PC-3 (cell line): ENCODE measurements at places on chromosomes 2 and 18. TPM values are rescaled to one million over a fixed set of nuclear protein-coding genes. Genes with fewer than 3 reads are reported as not detected.

DNA sequence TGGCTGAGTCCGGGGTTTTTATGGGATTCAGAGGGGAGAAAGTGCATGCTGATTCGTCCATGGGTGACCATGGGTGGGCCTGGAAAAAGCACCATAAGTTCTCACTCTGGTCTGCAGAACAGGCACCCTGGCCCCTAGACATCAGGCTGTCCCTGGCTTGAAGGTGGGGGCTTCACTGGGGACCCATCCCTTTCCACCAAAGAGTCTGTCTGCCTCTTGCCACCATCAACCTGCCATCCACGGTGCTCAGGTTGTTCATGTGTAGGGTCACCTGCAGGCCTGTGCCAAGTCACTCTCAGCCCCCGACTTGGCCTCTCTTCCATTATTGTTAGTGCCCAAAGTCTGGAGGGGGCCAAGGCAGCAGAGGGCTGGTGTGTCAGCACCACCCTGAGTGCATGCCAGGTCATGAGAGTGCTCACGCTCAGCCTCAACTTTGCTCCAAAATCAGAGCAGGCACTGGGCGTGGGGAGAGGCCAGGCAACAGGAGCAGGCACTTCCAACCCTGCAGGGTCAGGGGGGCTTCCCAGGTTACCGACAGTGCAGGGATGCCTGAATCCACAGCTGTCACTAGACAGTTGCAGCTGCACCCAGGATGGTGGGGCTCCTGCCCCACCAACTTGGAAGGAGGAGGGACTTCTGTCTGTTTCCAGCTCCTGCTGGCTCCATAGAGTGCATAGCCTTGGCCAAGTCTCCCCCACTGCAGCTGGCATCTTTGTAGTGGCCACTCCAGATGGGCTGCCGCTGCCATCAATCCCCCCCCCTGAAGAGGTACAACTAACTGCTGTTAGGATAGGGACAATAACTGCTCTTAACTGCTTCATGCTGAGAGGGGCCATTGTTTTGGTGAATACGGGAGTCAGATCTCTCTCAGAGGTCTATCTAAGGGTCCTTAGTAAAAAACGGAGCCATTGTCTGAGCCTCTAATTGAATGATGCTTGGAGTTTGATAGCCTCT lies 209.3 kb downstream of the AKAIN1 start:
- no peak for DNase-seq

Gene OTOS
- total RNA-seq: not detected in 2 replicates

Gene TTC27
- total RNA-seq: 33.0 and 33.5 TPM in 2 replicates

Gene ASAP2
- total RNA-seq: 25.2 and 34.5 TPM in 2 replicates

Gene COLEC12
- total RNA-seq: 0.04 TPM in 1 of 2 replicates, not detected in the other

DNA sequence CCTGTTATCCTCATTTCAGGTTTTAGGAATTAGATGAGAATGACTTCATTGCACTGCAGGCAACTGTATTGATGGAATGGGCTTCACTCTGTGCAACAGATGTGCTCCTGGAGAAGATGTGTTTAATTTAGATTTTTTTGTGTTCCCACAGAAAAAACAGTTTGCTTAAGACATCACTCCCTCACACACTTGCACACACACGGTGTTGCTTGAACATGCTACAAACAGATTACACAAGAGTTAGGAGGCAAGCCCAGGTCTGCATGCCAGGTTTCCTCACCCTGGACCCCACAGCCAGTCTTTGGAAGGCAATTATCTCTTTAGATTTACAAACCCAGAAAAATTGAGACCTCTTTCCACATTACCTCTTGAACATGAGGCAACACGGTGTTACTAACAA lies 93.7 kb upstream of the KLHL29 start:
- DNase-seq: no peak

DNA sequence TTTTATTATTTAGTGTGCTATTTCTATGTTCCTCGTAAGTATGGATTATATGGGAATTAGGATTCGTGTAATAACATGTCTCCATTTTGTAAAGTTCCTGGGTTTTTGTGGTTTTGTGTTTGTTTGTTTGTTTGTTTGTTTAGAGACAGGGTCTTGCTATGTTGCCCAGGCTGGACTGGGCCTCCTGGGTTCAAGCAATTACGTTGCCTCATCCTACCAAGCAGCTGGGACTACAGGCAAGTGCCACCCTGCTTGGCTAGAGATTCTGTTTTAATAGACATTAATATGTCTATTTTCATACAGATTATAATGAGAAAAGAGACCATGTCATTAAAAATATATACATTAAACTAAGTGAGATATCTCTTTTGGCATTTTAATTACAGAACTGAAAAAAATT lies 35.2 kb upstream of the OTX1 start:
- no peak for DNase-seq

Gene LRP1B
- 0.04 and 0.06 TPM in 2 replicates for total RNA-seq

- DNase-seq: no peak
Observed at GRCh38 chr2:69774984-69775982, 33.3 kb downstream of the ANXA4 start.

GRCh38 chr2:128421861-128422311 lies 103.2 kb upstream of the HS6ST1 start:
- no peak for DNase-seq

Gene ADRA2B
- total RNA-seq: 0.12 TPM in 1 of 2 replicates, not detected in the other

GRCh38 chr18:12007063-12007462 lies 25.8 kb downstream of the IMPA2 start:
- no peak for DNase-seq

Gene MC5R
- total RNA-seq: not detected in 2 replicates

Gene L3MBTL4
- 0.47 and 0.63 TPM in 2 replicates for total RNA-seq

Gene TDRD15
- total RNA-seq: not detected in 2 replicates

Gene INHA
- 1.3 and 1.5 TPM in 2 replicates for total RNA-seq

Gene SERPINB4
- total RNA-seq: 0.40 TPM in 1 of 2 replicates, not detected in the other

Gene NFE2L2
- total RNA-seq: 17.3 and 24.2 TPM in 2 replicates

DNA sequence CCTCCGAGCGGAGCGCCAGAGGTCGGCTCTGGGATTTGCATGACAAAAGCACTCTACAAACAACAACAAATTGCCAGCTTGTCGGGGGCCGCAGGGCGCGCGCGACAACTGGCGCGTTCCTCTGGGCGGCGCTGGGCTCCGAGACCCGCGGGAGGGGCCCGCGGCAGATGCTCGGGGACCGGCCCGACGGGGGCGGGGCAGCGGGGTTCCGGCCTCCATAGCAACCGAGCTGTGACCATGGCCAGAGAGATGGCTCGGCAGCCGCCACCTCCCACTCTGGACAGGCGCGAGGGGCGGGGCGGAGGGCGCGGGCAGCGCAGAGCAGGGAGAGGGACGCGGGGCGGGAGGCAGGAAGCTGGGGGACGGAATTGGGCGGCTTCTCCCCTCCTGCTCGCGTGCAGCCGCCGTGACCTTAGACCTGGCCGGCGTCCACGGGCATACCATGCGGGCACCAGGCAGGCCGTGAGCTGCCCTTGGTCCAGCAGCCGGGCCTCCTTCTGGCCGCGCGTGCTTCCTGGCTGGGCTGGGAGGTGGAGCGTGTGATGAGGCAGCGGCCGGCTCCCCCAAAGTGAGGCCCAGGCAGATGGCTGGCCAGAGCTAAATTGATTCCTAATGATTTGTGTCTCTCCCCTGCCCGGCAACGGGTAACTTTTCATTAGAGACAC lies 171.5 kb downstream of the CELF4 start:
- DNase-seq: no peak

Gene DGKD
- 23.3 and 36.2 TPM in 2 replicates for total RNA-seq

GRCh38 chr2:215929602-215930335 lies 83.6 kb downstream of the MREG start:
- peak; percentile 63 for DNase-seq

Gene C2orf78
- not detected in 2 replicates for total RNA-seq

Gene PPP1R1C
- total RNA-seq: 1.4 and 1.5 TPM in 2 replicates

DNA sequence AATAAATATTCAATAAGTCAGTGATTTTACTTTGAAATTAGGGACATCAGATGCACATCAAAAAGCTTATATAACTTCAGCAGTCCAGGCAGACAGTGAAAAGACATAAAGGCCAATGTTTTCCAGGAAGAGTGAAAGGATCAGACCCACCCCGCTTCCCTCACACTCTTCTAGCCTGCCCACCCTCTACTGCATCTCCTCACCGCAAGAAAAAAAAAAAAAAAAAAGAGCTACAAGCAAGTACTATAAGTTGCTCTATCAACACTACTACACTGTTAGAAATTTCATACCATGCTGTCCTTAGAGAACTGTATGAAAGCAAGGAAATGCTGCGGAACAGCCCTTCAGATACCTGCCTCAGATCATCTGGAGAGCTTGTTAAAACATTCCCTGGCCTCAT lies 240.8 kb downstream of the ZEB2 start:
- no peak for DNase-seq

DNA sequence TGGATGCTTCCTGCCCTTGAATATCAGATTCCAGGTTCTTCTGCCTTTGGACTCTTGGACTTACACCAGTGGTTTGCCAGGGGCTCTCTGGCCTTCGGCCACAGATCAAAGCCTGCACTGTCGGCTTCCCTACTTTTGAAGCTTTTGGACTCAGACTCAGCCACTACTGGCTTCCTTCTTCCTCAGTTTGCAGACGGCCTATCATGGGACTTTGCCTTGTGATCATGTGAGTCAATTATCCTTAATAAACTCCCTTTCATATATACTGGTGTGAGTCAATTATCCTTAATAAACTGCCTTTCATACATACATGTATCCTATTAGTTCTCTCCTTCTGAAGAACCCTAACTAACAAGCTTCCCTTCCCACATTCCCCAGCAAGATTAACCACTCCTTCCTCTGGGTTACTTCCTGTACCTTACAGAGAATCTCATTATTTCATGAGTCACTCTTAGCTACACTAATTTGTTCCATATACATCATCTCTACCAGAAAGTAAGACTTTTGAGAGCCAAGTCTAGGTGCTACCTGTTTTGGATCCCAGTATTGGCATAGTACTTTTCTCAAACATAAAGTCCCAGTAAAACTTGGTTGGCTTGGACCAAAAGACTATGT lies 31.3 kb upstream of the LRATD1 start:
- DNase-seq: peak; percentile 43

GRCh38 chr2:9799729-9800632 lies 43.3 kb upstream of the TAF1B start:
- DNase-seq: peak; percentile 93

- DNase-seq: peak; percentile 54
Observed at GRCh38 chr2:205323929-205324328, 358.4 kb upstream of the NRP2 start.

Gene EFEMP1
- total RNA-seq: 52.0 and 59.6 TPM in 2 replicates

GRCh38 chr2:193774166-193774565 lies 1579.4 kb upstream of the TMEFF2 start:
- DNase-seq: no peak

GRCh38 chr18:74522635-74523548 lies 11.4 kb upstream of the CNDP1 start:
- DNase-seq: no peak

GRCh38 chr2:4219571-4219970 lies 516.2 kb downstream of the DCDC2C start:
- DNase-seq: no peak

GRCh38 chr2:71832844-71833243 lies 314.8 kb downstream of the CYP26B1 start:
- DNase-seq: no peak

GRCh38 chr2:43131051-43131889 lies 95.1 kb downstream of the ZFP36L2 start:
- peak; percentile 94 for DNase-seq

Gene NEU4
- total RNA-seq: not detected in 2 replicates

Gene CRYGB
- not detected in 2 replicates for total RNA-seq

Gene ZNF804A
- 1.6 and 1.9 TPM in 2 replicates for total RNA-seq

Gene ARL4C
- total RNA-seq: 19.9 and 21.7 TPM in 2 replicates

Gene SPDYA
- total RNA-seq: 0.69 and 1.3 TPM in 2 replicates

Gene NEB
- total RNA-seq: under 0.01 and 0.11 TPM in 2 replicates

Gene MDH1B
- 0.23 and 0.40 TPM in 2 replicates for total RNA-seq

- peak; percentile 33 for DNase-seq
Observed at GRCh38 chr2:138893746-138894145, 113.6 kb upstream of the NXPH2 start.

GRCh38 chr2:116680256-116680936 lies 1134.1 kb upstream of the DDX18 start:
- DNase-seq: peak; percentile 74

DNA sequence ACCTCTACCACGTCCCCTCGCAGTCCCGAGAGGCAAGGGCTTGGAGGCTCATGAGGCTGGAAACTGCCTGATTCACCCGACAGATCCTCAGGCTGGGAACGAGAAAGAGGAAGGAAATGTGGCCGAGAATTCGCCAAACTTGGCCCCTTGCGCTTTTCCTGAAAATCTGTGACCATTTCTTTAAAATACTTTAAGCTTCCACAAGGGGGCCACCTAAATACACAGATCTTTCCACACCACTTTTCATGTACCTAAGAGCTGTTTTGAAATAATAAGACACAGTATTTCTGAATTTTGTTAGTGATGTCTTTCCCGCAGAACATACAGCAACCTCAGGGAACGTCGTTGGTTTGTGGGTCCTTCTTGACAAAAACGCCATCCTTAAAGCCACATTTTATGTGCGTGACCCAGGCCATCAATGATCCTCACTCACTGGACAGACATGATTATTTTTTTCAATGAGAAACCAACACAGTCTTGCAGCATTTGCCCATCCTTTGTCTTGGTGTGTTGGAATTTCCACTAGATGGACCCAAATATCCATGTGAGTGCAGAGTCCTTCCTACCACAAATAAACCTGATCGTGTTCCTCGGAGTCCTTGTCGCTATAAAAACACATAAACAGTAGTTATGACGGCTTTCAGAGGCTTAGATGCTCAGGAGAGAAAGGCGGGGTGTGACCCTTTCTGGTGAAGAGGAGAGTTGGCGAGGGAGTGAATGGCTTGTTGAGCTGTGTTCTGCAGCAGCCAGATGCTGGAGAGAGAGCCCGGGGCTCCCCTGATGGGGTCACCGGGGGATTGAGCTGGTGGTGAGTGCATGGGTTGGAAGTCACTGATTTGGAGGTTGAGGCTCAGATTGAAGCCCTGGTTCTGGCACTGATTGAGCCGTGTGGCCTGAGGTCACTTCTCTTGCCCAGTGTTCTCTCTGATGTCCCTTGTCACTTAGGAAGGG lies 25.0 kb downstream of the DCDC2C start:
- DNase-seq: peak; percentile 72

- DNase-seq: peak; percentile 80
Observed at GRCh38 chr2:207121784-207122183, 44.0 kb downstream of the KLF7 start.

Gene CYBRD1
- 0.87 and 1.7 TPM in 2 replicates for total RNA-seq

DNA sequence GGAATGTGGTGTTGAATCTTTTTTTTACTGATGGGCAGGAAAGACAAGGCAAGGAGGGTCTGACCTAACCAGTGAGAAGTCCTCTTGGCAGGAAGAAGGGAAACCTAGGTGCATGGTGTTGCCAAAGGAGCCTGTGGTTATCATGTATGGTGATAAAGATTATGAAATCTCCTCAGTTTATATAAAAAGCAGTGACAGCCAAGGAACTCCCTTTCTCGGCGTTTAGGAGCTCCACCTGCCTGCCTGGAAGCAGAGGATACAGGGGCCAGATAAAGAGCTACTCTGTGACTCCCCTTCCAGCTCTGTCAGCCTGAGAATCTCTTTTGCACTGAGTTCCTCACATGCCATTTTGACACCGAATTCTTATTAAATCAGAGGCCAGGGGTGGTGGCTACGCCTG lies 26.1 kb downstream of the COLEC12 start:
- DNase-seq: no peak

GRCh38 chr2:98899041-98899702 lies 36.9 kb downstream of the CRACDL start:
- no peak for DNase-seq

Gene CD8A
- 0.18 TPM in 1 of 2 replicates, not detected in the other for total RNA-seq

- DNase-seq: no peak
Observed at GRCh38 chr2:32775954-32776353, 148.1 kb downstream of the TTC27 start.

GRCh38 chr2:166972418-166972817 lies 84.1 kb downstream of the XIRP2 start:
- peak; percentile 65 for DNase-seq
